Daoy (cell line): ENCODE measurements at places on chromosomes 12 and 14.

DNA sequence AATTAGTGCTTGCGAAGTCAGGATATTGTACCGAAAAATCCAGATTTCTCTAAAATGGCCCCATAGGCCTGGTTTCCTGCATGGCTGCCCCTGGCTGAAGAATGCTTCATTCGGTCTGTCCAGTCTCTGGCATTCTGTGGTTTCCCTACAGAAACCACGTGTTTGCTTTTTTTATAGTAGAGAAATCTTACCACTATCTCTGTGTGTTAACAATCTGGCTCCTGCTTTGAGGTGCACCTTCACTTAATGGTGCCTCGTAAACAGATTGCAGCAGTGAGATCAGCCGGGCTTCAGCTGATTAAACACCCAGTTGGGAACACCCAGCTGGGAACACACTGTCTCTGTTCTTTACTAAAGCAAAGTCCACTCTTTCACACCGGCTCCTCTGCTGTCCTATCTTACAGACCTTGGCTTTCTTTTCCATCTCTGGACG is 6.7 kb upstream of the DNAAF2 start:
- no peak for DNase-seq

DNA sequence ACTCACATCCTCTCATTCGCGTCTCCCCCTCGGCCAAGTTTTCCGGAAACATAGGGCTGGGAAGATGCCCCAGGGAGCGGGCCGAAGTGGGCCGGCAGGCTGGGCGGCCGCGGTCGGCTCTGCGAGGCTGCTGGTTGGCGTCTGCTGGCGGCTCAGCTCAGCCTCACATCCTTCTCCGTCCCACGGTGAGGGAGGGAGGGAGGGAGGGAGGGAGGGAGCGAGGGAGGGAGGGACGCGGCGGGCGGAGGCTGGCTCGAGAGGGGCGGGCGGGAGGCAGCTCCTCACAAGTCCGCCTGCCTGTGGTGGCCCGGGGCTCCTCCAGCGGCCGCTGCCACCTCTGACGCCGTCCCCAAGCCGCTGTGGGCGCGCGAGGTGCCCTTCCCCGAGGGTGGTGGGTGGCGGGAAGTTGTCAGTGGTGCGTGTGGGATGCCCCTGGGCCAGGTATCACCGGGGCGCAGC is 93.8 kb downstream of the RFLNA start:
- peak; percentile 94 for DNase-seq

- no peak for DNase-seq
Measured at GRCh38 chr12:96263449-96263902, 69.3 kb downstream of the ELK3 start.

DNA sequence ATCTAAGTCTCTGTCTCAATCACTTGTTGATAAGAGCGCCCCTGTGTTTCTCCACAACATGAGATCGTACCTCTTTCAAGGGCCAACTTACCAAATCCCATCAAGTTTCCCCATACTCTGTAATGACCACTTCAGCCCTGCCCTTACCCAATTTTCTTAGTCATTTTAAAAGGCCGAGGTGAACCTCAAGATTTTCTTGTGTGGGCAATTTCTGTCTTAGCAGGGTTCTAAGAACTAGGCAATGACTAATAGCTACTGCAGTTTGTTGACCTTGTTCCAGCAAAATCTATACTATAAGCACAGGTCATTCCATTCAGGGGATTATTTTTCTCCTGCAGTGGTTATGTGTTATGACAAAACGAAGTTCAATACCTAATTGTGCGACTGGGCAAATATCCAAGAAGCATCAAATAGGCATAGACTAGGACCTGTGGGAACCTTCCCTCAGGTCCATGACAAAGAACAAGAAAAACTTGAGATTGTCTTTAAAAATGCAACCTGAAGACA is 359.8 kb downstream of the PCNX1 start:
- no peak for DNase-seq

- DNase-seq = peak; percentile 17
Measured at GRCh38 chr12:23197266-23197665, 572.3 kb downstream of the ETNK1 start.

- no peak for DNase-seq
Measured at GRCh38 chr12:1059162-1059561, 68.1 kb downstream of the ERC1 start.

DNA sequence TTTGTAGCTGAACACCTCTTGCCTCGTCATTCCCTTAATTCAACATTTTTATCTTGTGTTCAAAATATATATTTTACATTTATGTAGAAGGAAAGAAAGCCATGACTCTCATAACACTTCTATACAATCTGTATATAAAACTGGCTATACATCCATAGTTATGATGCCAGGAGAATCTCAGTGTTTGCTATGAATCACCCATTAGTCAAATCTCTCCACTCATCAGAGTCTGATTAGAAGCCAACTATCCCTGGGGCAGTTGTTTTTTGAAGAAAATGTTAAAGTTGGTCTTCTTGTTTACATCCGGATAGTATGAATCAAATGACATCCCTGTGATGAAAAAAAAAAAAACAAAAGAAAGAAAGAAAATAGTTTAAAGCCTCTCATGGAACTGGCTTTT is 503.9 kb downstream of the NELL2 start:
- DNase-seq = peak; percentile 34

DNA sequence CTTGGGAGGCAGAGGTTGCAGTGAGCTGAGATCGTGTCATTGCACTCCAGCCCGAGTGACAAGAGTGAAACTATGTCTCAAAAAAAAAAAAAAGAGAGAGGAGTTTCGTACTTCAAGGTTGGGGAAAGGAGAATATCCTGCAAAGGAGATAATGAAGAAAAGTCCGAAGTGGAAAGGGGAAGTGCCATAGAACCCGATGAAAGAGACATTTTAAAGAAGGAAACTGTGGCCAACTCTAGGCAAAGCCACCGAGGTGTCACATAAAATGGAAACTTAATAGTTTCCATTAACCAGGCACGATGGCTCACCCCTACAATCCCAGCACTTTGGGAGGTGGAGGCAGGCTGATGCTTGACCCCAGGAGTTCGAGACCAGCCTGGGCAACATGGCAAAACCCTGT is 15.0 kb upstream of the LTBP2 start:
- DNase-seq = no peak

- DNase-seq = no peak
Measured at GRCh38 chr12:17326649-17327048, 720.7 kb upstream of the LMO3 start.

DNA sequence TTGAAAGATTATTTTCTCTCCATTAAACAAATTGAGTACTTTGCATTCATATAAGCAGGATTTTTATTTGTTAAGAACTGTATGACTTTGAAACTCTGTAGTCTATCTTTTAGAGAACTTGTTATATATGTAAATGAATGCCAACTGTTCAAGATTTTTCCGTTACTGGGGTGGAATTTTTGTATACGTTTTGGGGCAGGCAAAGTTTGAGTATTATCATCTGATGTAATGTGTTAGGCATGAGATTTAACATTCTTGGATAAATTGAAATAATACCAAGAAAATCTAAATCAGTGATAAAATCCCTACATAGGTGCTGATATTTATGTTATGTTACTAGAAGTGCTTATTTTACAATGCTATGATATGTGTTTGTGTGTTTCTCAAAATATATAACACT is 8.4 kb downstream of the CNOT2 start:
- DNase-seq = no peak

DNA sequence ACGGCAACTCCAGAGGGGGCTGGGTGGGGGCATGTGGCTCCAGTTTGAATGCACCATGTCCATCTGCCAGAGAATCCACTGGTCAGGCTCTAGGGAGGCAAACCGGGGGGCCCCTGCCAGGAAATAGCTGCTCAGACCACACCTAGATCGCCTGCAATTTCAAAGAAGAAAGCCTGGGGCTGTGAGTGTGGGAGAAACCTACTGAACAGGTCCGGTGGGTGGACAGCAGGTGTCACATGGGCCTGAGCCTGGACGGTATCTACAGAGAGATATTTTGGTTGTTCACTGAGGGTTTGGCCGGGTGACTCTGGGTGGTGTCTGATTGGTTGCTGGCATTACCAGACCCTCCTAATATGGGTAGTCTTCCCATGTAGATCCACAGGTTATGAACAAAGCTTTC is 32.0 kb downstream of the DAO start:
- DNase-seq = no peak

DNA sequence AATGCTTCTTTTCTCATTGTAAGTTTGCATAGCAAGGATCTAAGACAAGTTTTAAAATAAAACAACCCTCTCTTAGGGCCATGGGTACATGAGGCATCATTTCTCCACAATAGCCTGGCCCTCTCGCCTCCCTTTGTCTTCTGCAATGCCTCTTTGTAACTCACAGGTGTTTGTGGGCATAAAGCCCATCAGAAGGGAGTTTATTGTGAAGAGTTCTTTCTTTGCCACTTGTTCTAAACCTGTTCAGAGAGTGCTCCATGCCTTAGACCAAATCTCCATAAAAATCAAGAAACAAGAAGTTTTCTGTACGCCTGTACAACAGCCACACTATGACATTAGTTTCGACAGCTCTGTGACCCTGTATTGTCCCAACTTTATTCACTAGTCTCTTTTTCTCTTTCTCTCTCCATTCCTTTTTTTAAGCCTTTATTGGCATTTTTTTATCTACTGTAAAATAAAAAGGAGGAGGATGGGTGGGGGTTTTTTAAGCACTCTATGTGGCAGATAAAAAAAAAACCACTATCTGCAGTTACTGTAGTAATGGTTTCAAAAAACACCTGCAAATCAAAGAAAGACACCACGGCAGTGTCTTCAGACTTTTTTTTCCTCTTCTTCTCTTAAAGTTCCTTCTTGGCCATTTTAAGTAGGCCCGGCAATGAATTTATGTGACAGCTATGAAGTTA is 1.6 kb downstream of the C12orf42 start:
- DNase-seq = no peak

DNA sequence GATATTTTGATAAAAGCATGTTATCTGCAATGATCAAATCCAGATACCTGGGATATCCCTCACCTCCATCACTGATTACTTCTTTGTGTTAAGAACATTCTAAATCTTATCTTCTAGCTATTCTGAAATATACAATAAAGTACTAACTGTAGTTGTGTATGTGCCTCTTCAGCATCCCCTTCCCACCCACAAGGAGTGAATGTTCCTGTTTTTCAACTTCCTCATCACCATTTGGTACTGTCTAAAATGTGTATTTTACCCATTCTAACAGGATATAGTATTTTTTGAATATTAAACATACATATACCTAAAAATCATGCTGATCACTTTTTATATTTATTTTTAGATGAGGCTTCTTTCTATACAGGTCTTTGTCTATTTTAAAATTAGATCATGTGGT is 1252.6 kb downstream of the TMEM121 start:
- no peak for DNase-seq

GRCh38 chr12:107351109-107351508 is 257.8 kb upstream of the CRY1 start:
- no peak for DNase-seq

DNA sequence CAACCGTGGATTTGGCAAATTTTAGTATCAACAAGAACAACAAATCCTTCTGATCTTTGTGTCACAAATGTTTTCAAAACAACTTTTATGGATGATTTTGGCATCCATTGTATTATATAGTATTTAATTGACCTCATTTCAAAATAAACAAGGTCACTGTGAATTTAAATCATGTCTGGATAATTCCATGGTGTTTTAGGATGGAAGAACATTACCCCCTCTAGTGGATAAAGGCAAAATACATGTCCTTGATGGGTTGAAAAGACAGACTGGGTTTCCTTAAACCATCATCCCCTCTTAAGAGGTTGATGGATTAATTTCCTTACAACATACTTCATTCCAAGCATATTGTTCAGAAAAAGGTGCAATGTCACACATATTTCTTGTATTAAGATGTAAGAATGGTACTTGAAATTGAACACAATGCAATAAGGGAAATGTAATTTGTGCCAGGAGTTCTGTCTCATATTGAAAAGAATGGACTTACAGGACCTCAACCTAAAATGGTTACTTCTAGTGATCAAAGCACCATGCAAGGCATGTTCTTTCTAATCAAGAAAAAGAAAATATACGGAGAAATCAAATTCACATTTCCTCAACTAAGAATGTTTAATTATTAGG is 352.0 kb downstream of the BCAT1 start:
- peak; percentile 13 for DNase-seq

DNA sequence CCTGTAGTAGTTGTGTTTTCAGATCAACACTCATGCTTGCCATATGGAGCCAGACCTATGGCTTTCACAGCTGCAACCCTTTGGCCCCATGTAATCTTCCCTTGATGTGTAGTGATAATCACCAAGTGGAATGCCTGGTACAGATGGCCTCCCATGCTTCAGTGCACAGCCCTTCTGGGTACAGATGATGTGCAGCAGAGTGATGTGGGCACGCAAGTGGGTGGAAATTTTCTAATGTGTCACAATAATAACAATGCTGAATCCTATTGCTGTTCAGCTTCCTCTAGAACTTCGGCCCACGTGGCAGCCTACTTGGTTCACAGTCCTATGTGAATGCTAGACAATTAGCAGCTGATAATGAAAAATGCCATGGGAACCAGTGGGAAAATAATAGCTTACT is 188.1 kb downstream of the SNAPC1 start:
- DNase-seq = peak; percentile 22

DNA sequence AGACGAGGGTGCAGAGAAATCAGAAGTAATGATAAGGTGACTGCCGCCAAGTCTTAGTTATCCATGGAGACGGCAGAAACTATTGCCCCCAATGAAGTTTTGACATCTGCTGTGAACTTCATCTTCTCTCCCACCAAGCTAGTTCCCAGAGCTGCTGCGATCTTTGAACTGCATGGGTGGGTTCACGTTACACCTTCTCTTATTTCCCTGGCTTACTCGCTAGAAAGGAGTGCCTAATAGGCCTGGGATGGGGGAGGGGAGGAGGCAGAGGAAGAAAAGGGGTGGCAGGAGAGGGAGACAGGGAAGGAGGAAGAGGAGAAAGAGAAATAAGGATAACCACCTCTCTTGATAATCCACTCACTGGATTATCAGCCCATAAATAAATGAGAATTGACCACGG is 157.1 kb downstream of the NTF3 start:
- DNase-seq = no peak

DNA sequence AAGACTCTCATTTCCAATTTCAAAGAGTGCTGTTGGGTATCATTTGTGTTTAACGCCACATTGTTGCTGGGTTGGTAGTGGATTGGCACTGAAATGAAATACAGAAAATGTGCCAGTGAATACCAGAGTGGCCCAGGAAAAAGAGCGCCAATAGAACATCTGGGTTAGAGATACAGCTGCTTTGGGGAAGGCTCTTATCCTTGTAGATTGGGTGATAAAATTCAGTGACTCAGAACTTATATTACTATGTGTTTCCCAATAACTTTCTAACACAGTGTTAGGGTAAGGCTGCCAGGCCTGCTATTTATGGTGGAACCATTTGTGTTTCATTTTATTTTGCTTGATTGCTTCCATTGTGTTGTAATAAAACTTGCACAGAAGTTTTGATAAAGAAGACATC is 168.2 kb upstream of the SSTR1 start:
- DNase-seq = no peak

GRCh38 chr14:54364555-54365415 is 32.0 kb upstream of the CDKN3 start:
- DNase-seq = peak; percentile 81

DNA sequence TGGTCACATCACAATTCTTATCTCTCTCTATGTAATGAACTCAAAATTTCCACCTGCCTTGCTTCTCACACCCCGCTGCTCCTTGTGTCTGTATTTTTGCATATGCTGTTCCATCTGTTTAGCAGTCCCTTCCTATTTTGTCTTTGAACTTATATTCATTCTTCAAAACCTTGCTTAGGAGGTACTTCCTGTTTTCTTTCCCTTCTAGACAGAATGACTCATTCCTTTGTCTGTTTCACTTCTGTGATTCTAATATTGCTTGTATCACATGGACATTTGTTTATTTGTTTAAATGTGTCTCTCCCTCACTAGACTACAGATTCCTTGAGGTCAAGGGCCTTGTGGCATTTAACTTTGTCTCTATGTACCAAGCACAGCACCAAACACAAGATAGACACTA is 424.2 kb downstream of the ETNK1 start:
- DNase-seq = no peak
